ENCODE measurements at places on chromosomes 3 and 15.

- no peak for DNase-seq
Observed at GRCh38 chr3:72273615-72274014, 488.7 kb upstream of the PROK2 start.

GRCh38 chr3:119191800-119192199 is 18.4 kb downstream of the UPK1B start:
- DNase-seq = no peak

GRCh38 chr15:79192462-79193036 is 90.0 kb upstream of the ANKRD34C start:
- no peak for DNase-seq

DNA sequence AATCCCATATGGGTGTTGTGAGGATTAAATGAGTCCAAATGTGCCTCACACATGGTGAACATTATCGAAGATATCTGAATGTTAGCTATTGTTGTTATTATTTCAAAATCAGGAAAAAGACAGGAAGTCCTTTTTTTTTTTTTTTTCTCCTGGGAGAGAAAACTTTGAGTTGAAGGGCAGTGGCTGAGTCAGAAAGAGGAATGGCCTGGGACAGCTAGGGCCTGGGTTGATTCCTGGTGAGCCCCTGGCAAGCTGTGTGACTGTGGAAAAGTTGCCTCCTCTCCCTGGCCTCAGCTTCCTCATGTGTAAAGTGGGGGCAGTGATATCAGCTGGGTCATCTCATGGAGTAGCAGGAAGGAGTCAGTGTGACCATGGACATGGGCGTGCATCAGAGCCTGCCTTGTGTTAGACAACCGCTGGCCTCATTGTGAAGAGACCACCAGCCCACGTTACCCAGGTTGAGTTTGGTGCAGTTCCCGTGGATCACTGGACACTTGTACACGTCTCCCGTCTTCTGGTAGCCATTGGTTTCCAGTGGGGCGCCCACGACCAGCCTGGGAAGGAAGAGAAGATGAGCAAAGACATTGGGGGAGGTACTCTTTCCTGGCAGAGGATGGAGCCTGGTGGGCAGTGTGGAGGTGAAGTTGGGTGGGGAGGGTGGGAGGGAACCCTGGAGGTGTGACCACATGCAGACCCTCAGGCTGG is 63.1 kb downstream of the ITGA11 start:
- DNase-seq = no peak

DNA sequence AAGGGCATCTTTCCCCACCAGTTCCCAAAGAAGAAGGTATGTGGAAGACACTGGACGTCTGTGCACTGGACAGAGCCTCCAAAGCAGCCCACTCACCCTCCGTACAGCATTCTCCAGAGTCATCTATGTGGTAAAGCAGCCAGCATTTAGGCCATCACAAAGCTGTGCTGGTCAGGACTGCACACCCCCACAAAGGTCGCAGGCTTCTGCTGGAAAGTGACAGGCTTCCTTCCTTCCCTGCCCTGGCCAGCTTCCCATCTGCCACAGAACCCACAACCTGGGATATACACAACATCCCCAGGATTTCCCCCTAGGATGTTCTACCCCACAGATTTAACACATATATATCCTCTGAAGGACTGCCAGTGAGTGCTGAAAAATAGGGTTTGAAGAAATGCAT is 64.6 kb upstream of the GALNT15 start:
- DNase-seq = no peak

- no peak for DNase-seq
Observed at GRCh38 chr3:58514405-58514804, 22.5 kb downstream of the KCTD6 start.

DNA sequence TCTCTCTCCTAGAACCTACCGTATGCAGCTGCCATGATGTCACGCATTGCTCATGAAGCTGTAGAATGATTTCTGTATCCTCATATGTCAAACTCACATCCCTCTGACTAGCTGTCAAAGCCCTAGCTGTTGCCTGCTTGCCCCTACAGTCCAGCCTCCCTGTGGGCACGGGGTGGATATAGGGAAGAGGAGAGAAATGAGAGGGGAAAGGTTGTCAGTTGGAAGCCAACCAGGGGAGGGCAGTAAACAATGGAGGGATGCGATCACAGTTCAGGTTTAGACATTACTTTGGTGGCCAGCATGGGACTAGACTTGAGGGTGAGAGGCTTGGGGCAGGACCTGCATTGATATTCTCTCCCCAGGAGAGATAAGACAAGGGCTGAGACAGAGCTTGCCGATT is 1.7 kb upstream of the HDGFL3 start:
- DNase-seq = no peak

GRCh38 chr15:65942436-65942835 is 73.1 kb downstream of the RAB11A start:
- no peak for DNase-seq

GRCh38 chr3:12972043-12972442 is 101.2 kb downstream of the IQSEC1 start:
- no peak for DNase-seq

DNA sequence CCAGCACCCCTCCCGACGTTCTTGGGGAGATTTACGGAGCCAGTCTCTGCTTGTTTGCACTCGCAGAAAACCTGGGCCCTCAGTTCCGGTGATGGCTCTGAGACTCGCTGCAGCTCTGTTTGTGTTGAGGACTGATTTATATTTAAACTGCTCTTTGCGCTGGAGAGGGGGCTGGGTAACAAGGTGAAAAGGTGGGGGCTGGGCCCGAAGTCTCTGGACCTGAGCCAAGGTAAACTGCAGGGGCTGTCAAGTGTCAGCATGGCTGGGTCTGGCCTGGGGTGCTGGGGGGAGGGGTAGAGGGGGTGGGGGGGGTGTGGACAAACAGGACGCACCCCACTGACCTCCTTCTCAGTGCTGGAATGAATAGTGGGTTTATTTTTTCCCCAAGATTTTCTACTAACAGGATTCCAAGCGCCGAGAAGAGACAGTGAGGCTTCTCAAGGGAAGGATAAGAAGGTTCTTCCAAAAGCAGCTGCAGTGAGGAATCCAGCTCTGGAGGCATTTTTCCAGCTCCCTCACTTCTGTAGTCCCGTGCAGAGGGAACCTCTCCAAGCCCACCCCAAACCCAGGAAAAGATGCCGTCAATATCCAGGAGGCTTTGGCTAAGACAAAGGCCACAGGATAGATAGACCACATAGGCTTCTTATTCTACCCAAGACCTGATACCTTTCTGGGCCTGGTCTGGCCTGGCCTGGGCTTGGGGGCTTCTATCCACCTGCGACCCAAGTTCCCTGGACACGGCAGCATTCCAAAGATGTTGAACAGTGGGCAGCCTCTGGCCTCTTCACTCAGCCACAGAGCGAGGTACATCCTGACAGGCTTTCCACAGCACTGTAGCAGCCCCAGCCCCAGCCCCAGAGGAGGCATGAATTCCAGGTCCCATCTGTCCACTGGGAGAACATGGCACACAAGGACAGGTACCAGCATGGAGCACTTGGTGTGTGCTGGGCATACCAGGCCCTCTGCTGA is 938 bp upstream of the SLCO2A1 start:
- DNase-seq = no peak

DNA sequence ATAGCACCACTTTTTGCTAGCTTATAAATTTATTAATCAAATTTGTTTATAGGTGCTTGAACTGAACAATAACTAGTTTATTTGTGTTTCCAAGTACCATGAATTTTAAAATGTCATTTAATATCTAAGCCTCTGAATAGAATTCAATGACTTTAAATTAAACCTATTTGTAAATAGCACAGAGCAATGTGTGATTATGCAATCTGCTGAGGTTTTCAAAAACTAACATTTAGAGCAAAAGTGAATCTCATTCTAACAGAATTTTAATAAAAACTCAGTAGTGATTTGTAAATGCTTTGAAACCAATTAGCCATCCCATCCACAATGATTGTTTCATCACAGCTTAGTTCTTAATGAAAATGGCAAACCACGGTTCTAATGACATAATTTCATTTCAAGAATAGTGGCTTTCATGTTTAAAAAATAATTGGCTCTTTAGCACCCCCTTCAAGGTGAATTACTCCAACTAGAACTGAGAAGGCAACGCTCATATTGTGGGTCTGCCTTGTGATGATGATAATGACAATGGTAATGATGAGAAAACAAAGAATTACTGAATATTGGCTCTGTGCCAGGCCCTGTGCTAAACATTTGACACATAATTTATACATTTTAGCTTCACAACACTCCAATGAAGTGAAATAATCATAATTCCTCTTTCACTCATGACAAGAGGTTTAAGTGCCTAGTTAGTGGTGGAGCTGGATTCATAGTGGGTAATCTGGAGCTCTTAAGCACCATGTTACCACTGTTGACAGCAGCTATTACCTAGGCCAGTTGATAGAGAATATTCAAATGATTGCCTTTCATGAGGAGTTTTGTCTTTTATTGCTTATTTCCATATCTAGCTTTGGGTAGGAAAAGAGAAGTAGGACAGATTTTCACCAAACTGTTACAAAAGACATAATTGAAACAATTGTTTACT is 145.7 kb downstream of the RBMS3 start:
- DNase-seq = no peak

- DNase-seq = peak; percentile 19
Observed at GRCh38 chr3:68256635-68257223, 602.3 kb upstream of the SUCLG2 start.

DNA sequence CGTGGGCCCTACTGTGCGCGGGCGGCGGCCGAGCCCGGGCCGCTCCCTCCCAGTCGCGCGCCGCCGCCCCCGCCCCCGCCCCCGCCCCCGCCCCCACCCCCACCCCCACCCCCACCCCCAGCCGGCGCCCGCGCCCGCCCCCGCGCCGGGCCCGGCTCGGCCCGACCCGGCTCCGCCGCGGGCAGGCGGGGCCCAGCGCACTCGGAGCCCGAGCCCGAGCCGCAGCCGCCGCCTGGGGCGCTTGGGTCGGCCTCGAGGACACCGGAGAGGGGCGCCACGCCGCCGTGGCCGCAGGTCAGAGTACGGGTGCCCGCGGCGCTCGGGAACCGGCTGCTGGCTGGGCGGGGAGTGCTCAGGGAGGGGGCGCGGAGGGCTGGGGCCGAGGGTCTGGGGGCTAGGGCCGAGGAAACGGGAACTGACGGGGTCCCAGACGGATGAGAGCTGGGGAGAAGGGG is 1.1 kb upstream of the PPARG start:
- no peak for DNase-seq

- no peak for DNase-seq
Observed at GRCh38 chr3:178508443-178508825, 27.8 kb upstream of the KCNMB2 start.

DNA sequence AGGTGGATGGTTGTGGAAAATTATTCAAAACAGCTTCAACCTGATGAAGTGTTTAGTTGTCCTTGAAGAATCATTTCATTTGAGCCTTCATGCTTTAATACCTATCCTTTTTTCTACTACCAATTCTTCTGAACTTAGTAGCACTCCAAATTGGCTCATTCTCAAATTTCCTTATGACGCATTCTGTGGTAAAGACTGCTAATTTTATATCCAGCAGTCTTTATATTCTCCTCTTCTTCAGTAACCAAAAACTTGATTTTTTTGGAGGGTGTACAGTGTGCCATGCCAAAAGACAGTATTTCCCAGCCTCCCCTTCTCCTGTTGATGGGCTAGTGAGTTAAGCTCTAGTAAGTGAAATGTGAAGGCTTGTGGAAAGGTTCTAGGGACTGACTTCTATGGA is 25.2 kb downstream of the CGNL1 start:
- DNase-seq = no peak

GRCh38 chr3:150589759-150590158 is 13.4 kb upstream of the SELENOT start:
- no peak for DNase-seq

DNA sequence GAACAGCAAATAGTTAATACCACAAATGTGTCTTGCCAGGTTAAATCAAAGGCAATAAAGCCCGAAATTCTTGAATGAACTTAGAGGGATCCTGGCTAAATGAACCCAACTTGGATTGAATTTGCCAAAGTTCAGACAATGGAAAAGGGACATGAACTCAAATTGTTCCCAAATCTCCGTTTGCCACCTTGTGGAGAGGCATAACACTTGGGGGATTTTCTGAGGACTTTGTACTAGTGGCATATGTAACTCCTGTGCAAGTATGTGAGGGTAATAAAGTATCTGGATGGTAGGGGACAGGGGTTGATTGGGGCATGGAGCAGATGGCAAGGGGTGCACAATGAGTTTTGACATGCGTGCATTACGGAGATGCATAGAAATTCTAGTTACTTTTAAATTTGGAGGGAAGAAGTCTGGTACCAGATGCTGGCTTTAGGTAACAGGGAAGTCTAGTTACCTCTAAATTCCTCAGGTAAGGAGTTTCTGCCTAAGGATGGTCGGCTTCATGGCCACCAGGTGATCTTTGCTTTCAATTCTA is 1.2 kb upstream of the TCAIM start:
- no peak for DNase-seq

GRCh38 chr15:31343831-31344230 is 17.2 kb downstream of the KLF13 start:
- DNase-seq = no peak

- DNase-seq = no peak
Observed at GRCh38 chr15:36428102-36428845, 151.2 kb upstream of the CDIN1 start.

GRCh38 chr3:4741404-4742307 is 237.6 kb upstream of the BHLHE40 start:
- DNase-seq = no peak

DNA sequence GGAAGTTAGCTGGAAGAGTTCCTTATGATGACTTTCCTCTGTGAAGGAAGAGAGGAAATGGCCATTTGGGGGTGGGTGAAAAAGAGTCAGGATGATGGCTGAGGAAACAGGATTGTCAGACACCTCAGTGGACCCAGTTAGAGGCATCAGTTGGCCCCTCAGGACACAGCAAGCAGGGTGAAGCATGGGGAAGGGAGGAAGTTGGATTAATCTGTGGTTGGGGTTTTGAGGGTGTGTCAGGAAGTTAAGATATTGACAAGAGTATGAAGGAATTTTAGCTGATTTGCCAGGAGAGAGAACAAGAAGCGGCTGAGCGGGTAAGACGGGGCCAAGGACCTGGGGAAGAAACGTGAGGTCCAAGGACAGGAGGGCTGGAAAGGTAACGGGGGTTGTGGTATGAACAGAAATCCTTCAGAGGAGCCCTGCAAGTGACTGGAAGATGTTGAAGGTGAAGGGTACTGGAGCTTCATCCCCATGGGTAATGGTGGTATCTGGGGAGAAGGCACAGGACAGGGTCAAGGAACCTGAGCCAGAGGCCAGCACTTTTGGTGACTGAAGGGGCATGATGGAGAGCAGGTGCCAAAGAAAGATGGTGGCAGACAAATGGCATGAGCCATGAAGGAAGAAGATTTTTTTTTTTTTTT is 2.7 kb downstream of the UQCC5 start:
- no peak for DNase-seq

- DNase-seq = no peak
Observed at GRCh38 chr3:126580746-126581145, 22.0 kb upstream of the C3orf22 start.

GRCh38 chr15:90875549-90875981 is 7.2 kb downstream of the FURIN start:
- no peak for DNase-seq

GRCh38 chr3:71859123-71859519 is 74.2 kb upstream of the PROK2 start:
- peak; percentile 26 for DNase-seq

DNA sequence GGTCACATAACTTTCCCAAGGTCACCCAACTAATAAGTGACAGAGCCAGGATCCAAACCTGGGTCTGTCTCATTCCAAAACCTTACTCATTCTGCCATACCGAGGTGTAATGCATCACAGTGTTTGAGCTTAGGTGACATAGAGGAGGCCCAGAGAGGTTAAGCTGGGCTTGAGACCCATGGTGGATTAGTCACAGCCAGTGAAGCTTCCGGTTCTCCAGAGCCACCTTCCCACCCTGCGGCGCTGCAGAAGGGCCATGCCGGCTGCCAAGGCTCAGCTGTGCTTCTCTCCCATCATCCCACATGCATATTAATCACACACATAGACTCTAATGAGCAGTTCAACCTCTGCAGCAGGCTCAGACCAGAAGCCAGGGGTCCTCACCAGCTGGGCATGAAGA is 42.2 kb downstream of the SPSB4 start:
- DNase-seq = no peak
